Hepatic stellate cell (primary cell): ENCODE measurements at places on chromosomes 7 and 10.

GRCh38 chr10:47230482-47230881, 69.5 kb upstream of the GDF10 start:
- no peak for DNase-seq

- no peak for DNase-seq
Observed at GRCh38 chr10:124668517-124669051, 75.6 kb downstream of the FAM53B start.

DNA sequence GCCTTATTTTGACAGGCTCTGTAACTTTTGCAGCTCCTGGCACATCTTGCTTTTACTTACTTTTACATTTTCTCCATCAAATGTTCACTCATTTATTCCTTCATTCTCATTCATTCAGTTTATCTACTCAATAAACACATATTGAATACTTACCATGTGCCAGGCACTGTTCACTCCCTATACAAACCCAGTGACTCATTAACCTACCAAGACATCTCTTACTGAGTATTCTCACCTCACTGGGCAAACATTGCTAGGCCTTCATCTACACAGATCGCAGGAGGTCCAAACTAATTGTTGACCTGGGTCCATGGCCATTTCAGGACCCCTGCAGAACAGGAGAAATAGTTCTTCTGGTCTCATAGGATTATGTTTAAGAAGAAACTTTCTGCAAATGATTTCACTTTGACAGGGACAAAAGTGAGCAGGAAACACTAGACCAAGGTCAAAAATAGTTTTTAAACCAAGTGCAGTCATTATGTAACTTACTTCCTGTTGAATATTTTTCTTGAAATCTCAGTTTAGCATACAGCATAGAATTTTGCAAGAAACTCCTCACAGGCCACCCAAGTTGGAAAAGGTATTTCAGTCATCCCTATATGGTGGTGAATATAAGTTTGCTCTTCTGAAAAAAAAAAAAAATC, 17.6 kb downstream of the SLC26A4 start:
- DNase-seq, result no peak

DNA sequence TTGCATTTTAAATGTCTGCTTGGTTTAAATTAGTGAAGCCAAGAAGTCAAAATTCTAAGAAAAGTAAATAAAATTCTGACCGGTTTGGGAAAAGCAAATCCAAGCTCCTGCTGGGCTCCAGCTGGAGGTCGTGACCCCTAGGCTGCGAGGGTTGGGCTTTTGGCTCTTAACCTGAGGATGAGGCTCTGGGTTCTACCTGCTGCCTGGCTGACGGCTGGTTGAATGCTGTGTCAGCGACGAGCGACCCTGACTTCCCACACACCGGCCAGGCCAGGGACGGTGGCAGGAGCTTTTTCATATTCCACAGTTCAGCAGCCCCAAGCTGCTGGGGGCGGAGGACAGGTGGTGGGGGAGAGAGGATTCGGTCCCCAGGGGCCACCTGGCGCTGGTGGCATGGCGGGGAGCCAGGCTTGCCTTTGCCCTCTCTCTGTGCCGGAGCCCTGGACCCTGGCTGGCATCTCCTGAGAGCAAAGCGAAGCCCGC, 843 bp upstream of the PLPP4 start:
- DNase-seq, result no peak

- no peak for DNase-seq
Observed at GRCh38 chr7:139482662-139483466, 609 bp downstream of the KLRG2 start.

- no peak for DNase-seq
Observed at GRCh38 chr10:32144817-32145688, 88.8 kb upstream of the KIF5B start.

DNA sequence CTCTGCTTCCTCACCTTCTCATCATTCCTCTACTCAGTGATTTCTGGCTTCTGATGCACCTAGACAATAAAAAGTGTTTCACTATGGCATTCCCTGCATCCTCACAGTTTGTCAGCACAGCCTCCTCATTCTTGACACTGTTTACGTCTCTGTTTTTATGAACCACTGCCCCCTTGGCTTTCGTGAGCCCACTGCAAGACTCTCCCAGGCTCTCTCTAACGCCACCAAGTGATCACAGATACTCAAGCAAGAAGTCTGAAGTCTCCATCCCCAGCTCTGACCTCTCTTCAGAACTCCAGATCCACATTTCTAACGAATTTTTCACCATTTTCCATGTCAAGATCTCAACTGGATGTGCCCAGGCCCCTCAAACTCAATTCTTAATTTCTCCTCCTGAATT, 8.9 kb downstream of the SLC16A9 start:
- no peak for DNase-seq

- no peak for DNase-seq
Observed at GRCh38 chr10:3624367-3624766, 160.6 kb downstream of the KLF6 start.

DNA sequence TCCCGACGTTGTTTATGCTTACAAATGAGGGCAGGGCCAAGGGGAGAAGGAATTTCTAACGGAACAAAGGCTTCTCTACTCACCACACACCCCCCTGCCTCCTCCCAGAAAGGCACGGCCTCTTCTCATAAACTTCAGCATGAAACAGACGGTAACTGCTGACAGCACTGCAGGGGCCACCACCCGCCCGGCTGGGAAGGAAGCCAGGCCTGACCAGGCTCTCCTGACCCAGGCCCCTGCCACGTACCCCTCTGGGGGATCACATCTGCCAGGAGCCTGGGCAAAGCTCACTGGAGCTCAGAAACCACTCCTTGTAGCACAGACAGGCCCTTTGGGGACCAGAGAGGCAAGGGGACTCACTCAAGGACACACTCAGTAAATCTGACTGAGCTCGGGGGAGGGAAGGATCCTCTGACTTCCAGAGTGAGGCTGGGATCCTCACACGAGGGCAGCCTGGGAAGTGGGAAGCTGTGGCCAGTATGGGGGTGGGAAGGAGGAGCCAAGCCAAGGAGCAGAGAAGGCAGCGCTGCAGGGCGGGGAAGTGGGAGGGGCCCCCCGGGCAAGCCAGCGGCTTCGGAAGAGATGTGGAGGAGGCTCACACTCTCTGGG, 46.1 kb downstream of the ZCCHC24 start:
- DNase-seq, result peak; percentile 99

- no peak for DNase-seq
Observed at GRCh38 chr7:73366127-73366526, 38.2 kb downstream of the FKBP6 start.

GRCh38 chr7:30080818-30081217, 52.6 kb downstream of the PLEKHA8 start:
- DNase-seq, result no peak

DNA sequence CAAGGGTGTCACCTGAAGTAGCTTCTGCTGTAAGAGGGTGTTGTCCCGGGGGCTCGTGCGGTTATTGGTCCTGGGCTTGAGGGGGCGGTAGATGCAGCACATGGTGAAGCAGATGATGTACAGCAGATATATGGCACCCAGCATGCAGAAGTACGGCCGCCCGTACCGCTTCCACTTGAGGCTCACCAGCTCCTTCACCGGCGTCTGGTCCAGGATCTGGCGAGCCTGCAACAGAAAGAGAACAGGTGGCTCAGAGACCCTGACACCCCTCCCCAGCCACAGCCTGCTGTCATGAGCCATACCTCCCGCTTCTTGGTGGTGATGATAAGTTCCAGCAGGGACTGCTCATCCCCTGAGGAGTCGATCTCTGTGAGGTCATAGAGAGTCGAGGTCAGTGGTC, 10.1 kb downstream of the TRPV6 start:
- DNase-seq, result no peak

DNA sequence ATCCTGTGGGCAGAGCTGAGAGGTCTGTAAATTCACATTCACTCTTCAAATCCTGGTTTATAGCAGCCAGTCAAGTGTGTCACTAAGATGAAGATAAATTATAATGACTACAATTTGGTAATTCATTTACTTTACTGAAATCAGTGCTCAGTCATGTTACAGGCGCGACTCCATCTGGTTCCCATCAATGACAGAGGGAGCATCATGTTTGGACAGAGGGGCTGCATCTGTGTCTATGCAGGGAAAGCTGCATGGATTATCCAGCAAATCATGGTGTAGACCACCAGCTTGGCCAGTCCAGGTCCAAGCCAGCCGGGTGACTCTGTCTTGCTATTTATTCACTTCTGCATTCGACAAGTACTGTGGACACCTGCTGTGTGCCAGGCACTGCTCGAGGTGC, 214.1 kb upstream of the ZNF32 start:
- no peak for DNase-seq

DNA sequence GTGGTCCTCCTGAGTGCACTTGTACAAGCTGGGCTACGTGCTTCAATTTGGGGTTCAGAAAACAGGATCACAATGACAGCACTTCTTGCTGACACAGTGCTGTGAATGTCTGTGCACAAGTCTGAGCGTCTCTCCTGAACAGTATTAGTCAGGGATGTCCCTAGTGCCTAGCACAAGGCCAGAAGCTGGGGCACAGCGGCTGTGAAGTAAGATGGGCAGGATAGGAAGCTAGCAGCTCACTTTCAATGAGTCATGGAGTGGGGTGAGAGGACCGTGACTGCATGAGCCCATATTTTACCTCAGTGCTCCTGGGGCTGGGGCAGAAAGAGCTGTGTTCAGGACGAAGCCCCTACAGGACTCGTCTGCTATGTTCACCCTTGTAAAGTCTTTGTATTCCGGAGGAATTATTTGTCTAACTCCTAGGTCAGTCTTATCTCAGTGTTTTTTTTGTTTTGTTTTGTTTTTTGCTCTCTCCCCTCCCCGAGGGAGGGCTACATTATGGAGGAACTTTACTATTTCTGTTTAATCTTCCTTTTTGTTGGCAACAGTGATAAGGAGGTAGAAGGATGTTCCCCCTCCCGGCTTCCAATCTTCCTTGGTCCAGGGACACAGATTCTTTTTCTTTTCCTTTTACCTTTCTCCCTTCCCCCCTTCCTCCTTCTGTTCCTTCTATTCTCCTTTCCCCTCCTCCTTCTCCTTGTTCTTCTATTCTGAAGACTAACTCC, 2.8 kb upstream of the LRMDA start:
- DNase-seq, result no peak
